ENCODE measurements at places on chromosomes 6 and 20. TPM values are rescaled to one million over a fixed set of nuclear protein-coding genes. Genes with fewer than 3 reads are reported as not detected.

NOX3 gene
- total RNA-seq: not detected

EPM2A gene
- total RNA-seq: 6.2 TPM

LST1 gene
- not detected for total RNA-seq

SLC18B1 gene
- total RNA-seq: 10.6 TPM

PTPRT gene
- 0.25 TPM for total RNA-seq

EFCAB8 gene
- 0.41 TPM for total RNA-seq

GFOD1 gene
- 10.8 TPM for total RNA-seq

STK35 gene
- total RNA-seq: 18.1 TPM

NMBR gene
- not detected for total RNA-seq

SIRPD gene
- not detected for total RNA-seq

OR2J2 gene
- total RNA-seq: not detected

NOTCH4 gene
- 0.57 TPM for total RNA-seq

MATN4 gene
- 0.19 TPM for total RNA-seq

ULBP2 gene
- total RNA-seq: 7.3 TPM

HLA-DRB5 gene
- not detected for total RNA-seq

PTCRA gene
- total RNA-seq: not detected

BPIFB2 gene
- not detected for total RNA-seq

FAM217B gene
- total RNA-seq: 20.6 TPM

VSTM2L gene
- total RNA-seq: 17.7 TPM

IL17A gene
- total RNA-seq: not detected

COL9A1 gene
- total RNA-seq: 0.11 TPM

DEF6 gene
- total RNA-seq: 3.3 TPM

UBE2C gene
- 12.3 TPM for total RNA-seq

FITM2 gene
- total RNA-seq: 6.3 TPM

LY6G6D gene
- not detected for total RNA-seq

MICB gene
- 4.1 TPM for total RNA-seq

SLC12A5 gene
- 15.2 TPM for total RNA-seq

RSPO3 gene
- total RNA-seq: 4.5 TPM

GNAS-AS1 gene
- total RNA-seq: 2.8 TPM

RUNX2 gene
- 26.1 TPM for total RNA-seq

BNIP5 gene
- not detected for total RNA-seq

TMEM200A gene
- total RNA-seq: 14.9 TPM

SLC26A8 gene
- total RNA-seq: not detected

NXT1 gene
- total RNA-seq: 17.9 TPM

CTSZ gene
- total RNA-seq: 126 TPM

TCF15 gene
- not detected for total RNA-seq

MYLK4 gene
- total RNA-seq: 0.23 TPM

PYGB gene
- total RNA-seq: 206 TPM

HAO1 gene
- total RNA-seq: 0.20 TPM

TPBG gene
- 26.0 TPM for total RNA-seq

DUSP22 gene
- 34.9 TPM for total RNA-seq

DEFB132 gene
- not detected for total RNA-seq

Data from astrocyte (in vitro differentiated cells and primary cell).